ENCODE measurements at places on chromosomes 6 and 20. TPM values are rescaled to one million over a fixed set of nuclear protein-coding genes. Genes with fewer than 3 reads are reported as not detected.

GRCh38 chr6:79145301-79145700, 67.2 kb upstream of the PHIP start:
- no peak for DNase-seq

DNA sequence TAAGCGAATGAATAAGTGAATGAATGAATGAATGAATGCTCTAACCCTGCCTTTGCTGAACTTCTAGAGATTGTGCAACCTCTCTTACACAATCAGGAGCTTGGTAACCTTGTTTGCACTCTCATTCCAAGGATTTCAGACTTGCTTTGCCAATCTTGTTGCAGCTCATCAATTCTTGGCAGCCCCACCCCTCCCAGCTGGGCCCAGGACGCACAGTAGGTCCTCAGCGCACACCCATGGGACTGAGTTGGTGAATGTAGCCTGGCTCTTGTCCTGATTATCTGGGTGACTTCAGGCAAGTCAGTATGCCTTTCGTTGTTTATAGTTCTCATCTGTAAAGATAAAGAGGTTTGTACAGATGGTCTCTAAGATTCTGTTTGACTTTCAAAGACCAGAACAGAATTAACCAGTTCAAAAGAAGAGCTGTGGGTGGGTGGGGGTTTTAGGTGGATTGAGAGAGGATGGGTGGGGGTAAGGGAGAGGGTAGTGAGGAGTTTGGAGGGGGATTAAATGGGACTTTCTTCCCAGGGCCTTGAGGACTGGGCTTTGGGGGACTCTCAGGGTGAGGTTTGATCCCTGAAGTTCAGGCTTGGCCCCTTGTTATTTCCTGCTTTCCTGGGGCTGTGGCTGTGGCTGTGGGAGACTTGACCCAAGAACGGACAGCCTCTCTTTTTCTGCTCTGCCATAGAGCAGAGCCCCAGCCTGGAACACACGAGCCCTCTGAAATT, 33.2 kb downstream of the VEGFA start:
- no peak for DNase-seq

DNA sequence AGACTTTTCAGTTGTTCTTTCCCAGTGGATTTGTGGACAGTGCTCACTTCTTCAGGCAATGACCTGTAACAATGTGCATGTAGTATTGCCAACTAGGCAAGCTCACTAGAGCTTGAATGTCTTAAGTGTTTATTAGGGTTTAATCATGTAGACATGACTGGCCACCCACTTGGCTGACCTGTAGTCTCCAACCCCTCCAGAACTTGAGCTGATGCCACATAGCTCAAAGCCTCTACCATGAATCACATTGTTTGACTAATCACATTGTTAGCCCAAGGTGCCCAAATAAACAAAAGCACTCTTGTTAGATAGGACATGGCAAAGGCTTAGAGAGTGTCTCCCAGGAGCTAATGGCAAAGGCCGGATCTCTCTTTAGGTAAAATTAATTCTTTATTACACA, 272.7 kb downstream of the GRIK2 start:
- DNase-seq = no peak

Gene LCA5
- 7.1 TPM for total RNA-seq
